HFF-Myc (cell line): ENCODE measurements at places on chromosomes 3 and 15.

- DNase-seq = no peak
These were observed 6.1 kb upstream of the PLSCR4 start for GRCh38 chr3:146256851-146257486.

GRCh38 chr3:45215466-45215865, 10.6 kb downstream of the TMEM158 start:
- no peak for DNase-seq

- DNase-seq = no peak
These were observed 109.8 kb downstream of the EPHA3 start for GRCh38 chr3:89217148-89217685.

- DNase-seq = no peak
These were observed 57.3 kb downstream of the GPR171 start for GRCh38 chr3:151145713-151146070.

DNA sequence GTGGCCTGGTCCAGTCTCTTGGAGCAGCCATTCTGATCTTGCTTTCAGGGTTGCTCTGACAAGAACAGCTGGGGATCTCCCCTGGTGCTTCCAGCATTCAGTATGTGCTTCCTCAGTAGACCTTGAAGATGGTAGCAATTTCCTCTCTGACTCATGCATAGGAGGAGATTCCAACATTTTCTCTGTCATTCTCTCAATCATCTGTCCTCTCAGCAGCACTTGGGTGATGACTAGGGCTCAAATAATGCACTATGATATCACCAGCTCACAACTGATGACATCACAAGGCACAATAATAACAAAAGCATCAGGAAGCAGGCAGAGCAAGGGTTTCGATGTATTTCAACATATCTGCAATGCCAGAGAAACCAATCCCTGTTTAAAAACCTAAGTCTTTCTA, 52.7 kb downstream of the NFKBIZ start:
- DNase-seq = peak; percentile 57

GRCh38 chr15:71151081-71151480, 35.8 kb downstream of the THSD4 start:
- no peak for DNase-seq

DNA sequence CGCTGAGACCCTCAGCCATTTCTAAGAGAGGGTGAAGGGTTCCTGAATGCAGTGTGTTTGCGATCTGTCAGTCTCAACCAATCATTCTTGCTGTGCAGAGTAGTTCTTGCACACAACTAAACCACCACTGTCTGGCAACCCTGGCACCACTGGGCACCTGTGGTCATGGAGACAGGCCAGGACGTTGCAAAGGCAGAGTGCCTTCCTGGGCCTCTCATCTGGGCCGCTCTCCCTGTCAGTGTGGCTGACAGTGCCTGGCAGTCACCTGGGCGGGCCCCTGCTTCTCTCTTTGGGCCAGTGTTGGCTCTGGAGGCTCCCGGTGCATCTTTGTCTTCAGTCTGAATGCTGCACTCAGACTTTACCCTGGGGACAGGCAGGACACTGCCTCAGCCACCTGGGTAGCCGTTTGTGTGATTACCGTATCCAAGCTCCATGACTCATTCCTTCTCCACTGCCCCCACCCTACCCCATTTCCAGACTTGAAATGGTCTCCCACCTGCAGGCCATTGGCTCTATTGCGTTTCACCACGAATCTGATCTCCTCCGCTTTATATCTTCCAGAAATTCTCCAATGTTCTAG, 104.6 kb upstream of the KLF13 start:
- DNase-seq = no peak

- no peak for DNase-seq
These were observed 142.3 kb upstream of the STT3B start for GRCh38 chr3:31390466-31390865.

GRCh38 chr3:115486880-115487279, 136.4 kb upstream of the GAP43 start:
- no peak for DNase-seq

DNA sequence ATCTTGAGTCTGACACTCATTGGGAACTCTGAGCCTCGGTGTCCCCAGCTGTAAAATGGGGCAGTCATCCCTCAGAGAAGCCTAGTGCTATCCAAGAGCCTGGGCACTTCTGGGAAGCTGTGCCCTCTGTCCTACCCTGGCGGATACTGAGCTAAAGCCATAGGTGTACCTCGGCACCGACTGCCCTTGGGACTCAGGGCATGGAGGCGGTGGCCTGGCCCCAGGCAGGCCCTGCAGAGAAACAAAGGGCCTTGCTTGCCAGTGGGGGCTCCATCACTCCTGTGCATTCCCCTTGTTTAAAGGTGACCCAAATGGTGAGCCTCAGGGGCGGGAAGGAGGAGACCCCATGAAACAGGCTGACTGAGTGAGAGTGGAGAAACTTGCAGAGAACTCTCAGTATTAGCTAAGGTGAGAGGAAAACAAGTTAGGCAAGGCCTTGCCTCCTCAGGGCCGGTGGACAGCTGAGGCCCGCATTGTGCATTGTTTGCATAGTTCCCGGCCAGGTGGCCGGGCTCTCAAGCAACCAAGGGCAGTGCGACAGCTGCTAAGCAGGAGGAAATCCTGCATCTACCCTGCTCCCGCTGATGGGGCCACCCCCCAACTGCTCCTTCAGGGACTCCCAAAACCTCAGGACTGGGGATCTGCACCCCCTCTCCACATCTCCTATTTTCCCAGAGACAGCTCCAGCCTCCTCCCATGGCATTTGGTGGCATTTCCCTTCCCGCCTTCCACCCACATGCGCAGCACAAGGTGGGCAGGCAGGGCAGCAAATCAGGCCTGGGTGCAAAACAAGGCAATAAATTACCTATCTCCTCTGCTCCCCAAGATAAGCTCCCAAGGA, 4.3 kb downstream of the PFKFB4 start:
- DNase-seq = no peak

DNA sequence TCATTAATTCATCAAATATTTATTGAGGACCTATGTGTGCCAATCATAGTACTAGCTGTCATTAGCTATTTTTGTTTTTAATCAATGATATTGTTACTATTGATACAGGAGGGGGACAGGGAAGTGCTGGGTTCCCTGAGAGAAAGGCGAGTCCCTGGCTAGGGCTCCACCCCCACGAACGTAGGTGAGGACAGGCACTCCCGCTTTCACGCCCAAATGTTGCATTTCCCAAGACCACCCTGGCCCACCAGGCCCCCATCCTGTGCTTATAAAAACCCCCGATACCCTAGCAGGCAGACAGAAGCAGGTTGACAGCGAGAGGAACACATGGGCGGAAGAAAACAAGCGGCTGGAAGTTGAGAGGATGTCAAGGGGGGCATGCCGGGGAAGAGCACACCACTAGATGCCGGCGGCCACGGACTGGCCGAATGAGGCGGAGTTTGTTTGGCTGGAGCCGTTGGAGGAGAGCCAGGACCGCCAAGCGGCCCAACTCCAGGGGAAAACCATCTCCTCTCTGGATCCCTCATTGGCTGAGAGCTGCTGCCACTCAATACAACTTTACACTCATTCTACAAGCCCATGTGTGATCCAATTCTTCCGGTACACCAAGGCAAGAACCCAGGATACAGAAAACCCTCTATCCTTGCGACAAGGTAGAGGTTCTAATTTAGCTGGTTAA, 798.7 kb upstream of the SEMA6D start:
- DNase-seq = no peak

DNA sequence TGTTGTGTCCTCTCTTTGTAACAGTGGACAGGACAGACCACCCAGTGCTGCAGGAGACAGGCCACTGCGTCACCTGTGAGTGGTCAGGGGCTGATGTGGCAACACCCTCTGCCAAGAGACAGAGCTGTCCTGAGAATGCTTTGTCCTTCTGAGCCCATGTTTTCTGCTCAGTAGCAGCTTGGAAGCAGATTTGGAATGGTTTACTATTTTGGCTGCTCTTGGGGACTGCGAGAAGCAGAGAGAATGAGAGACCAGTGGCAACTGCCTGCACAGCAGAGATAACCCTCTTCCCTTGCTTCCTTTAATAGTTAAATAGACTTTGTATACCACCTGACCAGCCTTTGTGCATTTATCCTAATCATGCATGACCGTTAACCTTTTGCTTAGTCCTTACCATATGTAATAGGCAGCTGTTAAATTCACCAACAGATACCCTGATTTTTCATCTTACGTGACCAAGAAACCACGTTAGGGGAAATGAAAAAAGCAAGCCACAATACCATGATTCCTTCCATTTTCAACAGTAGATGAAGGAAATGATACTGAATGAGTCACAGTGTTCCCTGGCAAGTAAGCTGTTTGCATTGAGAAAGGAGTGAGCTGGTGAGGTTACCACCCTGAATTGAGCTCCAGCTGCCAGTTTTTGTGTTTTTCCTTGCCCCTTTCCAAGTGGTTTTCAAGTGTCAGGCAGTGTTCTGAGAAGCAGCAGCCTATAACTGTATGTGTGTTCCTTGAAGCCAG, 35.5 kb downstream of the B3GALNT1 start:
- no peak for DNase-seq

- DNase-seq = peak; percentile 2
These were observed 71.9 kb downstream of the CSNK1G1 start for GRCh38 chr15:64284042-64284441.

GRCh38 chr3:11610044-11610671, 33.6 kb downstream of the VGLL4 start:
- no peak for DNase-seq

- no peak for DNase-seq
These were observed 152.6 kb downstream of the MFSD1 start for GRCh38 chr3:158954420-158954819.

- DNase-seq = peak; percentile 97
These were observed 81.8 kb downstream of the WWTR1 start for GRCh38 chr3:149575961-149576564.

DNA sequence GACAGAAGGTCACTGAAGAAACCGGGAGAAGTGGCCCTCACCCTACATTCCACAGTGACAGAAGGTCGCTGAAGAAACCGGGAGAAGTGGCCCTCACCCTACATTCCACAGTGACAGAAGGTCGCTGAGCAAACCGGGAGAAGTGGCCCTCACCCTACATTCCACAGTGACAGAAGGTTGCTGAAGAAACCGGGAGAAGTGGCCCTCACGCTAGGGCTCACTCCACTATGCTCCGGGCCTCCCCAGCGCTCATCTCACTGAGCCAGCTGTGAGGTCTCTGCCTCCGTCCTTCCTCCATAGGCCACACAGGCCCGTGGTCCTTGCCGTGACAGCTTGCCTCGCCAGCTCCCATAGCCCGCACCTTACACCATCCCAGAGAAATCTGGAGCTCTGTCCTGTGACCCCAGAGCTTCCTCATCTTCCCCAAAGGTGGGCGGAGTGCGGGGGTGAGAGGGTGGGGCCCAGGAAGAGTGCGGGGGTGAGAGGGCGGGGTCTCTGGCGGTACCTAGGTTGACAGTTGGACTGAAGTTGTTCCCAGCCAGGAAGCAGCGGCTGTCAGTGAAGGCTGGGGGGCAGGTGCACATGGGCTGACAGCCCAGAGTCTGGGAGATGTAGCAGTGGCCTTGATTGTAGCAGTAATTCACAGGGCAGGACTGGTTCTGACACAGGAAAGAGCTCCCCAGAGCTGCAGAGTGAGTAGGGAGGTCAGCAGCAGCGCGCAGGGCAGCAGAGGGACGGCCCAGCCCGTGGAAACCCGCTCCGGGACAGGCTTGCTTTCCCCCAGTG, 32.0 kb downstream of the MUC20 start:
- no peak for DNase-seq

- peak; percentile 63 for DNase-seq
These were observed 4.9 kb downstream of the MON1A start for GRCh38 chr3:49924683-49925082.

- DNase-seq = no peak
These were observed 24.7 kb downstream of the CPN2 start for GRCh38 chr3:194326192-194326967.

DNA sequence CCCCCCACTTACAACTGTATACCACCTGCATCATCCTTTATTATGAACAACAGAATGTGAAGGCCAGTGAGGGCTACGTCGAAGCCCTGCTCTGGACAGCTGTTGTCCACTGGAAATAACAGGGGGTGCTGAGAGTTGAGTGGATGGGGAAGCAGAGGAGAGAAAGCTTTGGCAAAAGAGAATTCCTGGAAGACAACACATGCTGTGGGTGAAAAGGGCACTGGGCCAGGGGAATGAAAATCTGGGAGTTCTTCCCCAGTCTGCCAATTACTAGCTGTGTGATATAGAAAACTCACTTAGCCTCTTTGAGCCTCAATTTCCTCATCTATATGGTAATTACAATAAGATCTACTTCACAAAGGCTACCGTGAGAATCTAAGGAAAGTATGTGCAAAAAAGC, 40.7 kb downstream of the FSTL1 start:
- DNase-seq = no peak

GRCh38 chr3:45803252-45803935, 7.1 kb upstream of the SLC6A20 start:
- no peak for DNase-seq

DNA sequence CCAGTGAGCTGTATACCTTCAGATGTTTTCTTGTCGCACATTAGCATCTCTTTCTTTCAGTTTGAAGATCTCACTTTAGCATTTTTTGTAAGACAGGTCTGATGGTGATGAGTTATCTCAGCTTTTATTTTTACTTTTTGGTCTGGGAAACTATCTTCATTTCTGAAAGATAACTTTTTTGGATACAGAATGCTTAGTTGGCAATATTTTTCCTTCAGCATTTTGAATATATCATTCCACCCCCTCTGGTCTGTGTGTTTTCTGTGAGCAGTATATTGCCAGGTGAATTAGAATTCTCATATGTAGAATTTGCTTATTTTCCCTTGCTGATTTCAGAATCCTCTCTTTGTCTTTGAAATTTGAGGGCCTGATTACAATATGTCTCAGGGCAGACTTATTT, 743.3 kb downstream of the PLOD2 start:
- DNase-seq = no peak

- no peak for DNase-seq
These were observed 154.1 kb downstream of the WNT5A start for GRCh38 chr3:55333046-55333445.

DNA sequence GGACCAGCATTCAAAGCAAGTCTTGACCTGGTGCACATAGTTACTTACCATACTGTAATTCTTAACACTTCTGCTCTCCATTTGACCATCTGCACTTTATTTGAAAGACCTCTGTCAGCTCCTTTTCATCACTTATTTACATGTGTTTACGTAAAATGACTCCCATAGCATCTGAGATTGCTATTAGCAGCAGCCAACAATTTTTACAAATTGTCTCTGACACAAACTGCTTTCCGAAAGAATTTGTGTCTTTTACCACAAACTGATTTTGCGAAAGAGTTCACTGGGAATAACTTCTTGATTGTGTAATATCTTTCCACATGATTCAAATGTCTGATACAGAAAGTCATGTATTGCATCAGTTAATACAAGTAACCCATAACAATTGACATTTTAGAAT, 144.1 kb upstream of the PEX5L start:
- DNase-seq = no peak

- DNase-seq = no peak
These were observed 116.7 kb upstream of the CGNL1 start for GRCh38 chr15:57259568-57260040.
